ENCODE measurements at places on chromosomes 1 and 21.

DNA sequence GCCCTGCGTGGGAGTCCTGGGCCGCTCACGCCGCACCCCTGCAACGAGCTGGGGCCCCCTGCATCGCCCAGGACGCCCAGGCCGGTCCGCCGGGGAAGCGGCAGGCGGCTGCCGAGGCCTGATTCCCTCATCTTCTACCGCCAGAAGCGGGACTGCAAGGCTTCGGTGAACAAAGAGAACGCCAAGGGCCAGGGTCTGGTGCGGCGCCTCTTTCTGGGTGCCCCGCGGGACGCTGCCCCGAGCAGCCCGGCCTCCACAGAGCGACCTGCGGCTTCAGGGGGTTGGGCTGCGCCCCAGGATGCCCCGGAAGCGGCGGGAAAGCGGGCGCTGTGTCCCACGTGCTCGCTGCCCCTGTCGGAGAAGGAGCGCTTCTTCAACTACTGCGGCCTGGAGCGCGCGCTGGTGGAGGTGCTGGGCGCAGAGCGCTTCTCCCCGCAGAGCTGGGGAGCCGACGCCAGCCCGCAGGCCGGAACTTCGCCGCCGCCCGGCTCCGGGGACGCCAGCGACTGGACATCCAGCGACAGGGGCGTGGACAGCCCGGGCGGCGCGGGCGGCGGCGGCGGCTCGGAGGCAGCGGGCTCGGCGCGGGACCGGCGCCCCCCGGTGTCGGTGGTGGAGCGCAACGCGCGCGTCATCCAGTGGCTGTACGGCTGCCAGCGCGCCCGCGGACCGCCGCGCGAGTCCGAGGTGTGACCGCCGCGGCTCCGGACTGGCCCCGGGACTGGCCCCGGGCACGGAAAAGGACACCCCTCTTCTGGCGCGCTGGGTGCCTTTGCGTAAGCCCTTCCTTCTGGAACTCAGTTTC lies 2.7 kb downstream of the FAM110D start:
- DNase-seq: peak; percentile 47

DNA sequence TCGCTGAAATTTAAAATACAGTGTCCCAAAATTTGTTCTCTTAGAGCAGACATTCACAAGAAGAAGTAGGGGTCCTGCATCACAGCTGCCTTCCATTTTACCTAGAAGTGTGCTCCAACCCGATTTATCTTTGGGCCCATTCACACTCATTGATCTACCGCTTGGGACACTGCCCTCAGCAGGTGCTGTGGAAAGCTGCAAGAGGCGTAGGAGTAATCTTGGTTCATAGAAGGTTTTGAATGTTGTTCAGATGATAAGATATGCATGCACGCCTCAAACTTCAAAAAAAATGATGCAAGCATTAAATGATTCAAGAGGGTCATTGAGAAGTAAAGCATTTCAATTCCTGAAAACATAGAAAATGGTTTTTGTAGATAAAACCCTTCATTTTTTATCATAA lies 18.6 kb upstream of the C1orf105 start:
- no peak for DNase-seq

DNA sequence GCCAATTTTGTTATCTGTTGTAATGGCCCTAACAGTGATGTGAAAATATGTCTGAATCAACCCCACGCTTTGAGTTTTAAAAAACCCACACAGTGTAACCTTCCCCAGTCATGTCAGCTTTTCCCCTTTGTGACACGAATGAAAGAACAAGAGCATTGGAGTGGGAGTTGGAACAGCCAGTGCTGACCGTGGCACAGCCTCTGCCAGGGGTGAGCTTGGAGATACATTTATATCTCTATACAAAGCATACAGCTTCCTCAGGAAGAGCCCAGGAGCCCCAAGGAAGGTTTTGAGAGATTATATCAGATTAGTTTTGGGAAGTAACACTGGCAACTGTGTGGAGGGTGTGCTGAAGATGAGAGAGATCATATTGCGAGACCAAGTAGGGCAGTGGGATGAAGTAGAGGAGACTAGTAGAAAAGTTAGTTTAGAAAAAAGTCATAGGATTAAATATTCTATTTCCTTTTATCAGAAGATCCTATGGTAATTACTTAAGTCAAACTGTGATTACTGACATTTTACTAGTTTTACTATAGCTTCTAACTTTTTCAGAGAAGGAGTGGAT lies 15.9 kb downstream of the LRRC8B start:
- DNase-seq: no peak

- DNase-seq: no peak
Measured at GRCh38 chr21:38277501-38278131, 20.8 kb downstream of the KCNJ15 start.

DNA sequence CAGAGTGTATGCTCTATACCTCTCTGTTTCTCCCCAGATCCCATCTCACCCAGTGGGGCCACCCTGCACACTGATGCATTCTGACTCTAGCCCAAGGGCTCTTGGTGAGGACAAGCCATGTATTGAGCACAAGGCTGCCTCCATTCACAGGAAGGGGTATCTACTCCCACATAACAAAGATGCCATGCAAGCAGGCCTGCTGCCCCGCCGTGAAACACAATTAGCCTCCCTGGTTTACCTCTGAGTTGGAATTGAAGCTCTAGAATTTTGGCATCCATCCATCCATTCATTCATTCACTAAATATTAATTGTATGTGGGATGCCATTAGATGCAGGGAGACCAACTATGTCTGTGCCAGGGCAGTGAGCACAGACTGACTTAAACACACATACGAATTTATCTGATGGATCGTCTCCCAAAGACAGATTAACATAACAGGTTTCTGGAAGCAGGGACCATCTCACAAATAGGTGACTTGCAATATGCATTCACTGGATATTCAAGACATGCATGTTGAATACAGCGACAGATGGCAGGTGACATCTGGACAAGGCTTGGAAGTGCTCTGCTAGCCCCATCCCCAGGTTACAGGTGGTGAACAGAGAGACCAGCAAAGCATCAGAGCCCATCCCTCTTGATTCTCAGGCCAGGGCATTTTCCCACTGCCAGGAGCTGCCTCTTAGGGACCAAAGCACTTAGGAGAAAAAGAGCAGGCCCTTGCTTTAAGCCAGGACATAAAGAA lies 34.3 kb downstream of the TRABD2B start:
- no peak for DNase-seq

- peak; percentile 85 for DNase-seq
Measured at GRCh38 chr1:18913065-18913835, 10.9 kb upstream of the ALDH4A1 start.

DNA sequence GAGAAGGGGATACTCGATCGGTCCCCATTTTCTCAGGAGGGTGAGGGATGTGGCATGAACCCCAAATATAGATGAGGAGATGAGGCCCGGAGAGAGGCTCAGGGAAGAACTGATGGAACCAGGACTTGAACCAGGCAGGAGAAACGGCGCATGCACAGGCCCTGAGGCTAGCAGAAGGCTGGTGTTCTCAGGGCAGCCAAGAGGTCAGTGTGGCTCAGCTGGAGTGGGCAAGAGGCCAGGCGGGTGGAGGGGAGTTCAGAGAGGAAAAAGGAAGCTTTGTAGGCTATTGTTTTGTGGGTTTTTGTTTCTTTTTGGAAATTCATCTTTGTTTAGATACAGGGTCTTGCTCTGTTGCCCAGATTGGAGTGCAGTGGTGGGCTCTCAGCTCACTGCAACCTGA lies 122.0 kb downstream of the LACTBL1 start:
- DNase-seq: no peak

- DNase-seq: no peak
Measured at GRCh38 chr21:27026501-27026900, 59.6 kb upstream of the ADAMTS5 start.

- DNase-seq: no peak
Measured at GRCh38 chr1:73803380-73803779, 394.6 kb downstream of the LRRIQ3 start.

DNA sequence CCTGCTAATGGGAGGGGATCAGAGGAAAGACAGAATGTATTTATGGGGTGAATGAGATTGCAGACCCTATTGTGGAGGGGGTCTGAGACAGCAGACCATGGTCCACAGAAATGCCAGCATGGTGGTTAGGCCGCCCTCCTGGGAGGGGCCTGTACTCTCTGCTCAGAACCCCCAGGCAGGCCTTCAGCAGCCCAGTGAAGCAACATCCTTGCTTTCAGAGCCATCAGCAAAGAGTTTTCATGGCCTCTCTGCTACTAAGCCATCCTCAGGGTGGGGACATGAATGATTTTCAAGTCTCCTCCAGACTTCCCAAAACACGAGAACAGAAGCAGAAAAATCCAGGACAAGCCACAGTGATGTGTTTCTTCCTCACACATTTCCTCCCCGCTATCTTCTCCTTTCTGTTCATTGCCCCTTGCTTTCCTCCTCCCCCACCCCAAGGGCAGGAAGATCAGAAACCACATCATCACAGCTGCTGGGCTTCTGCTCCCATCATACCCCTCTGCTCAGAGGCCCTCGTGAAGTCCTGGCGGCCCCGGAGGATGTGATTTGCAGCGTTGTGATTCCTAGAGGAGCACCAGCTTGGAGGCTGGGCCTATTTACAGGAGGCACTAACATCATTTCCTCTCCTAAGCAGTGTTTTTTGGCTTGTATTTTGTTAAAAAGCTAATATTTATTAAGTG lies 48.0 kb downstream of the ABCA4 start:
- no peak for DNase-seq

GRCh38 chr21:26758083-26758880 lies 86.9 kb downstream of the ADAMTS1 start:
- DNase-seq: no peak

- DNase-seq: no peak
Measured at GRCh38 chr1:203520315-203520714, 26.4 kb downstream of the OPTC start.

GRCh38 chr1:216310776-216311175 lies 112.5 kb downstream of the USH2A start:
- DNase-seq: no peak

DNA sequence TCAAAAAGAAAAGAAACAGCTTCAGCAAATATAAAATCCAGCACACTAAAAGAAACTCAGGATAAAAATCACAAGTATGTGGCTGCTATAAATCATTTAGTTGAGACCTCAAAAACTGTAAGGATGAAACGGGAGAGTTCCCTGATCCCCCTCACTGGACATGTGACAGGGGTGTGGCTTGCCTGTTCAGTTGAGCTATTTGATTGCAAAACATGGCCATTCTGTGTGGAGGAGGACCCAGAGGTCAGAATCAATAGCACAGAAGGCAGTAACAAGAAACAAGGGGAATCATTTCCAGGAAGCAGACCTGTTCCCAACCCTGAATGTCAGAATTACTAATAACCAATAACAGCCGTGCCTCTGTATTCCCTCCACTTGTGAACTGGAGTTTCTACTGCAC lies 27.9 kb downstream of the RBM11 start:
- DNase-seq: peak; percentile 17

DNA sequence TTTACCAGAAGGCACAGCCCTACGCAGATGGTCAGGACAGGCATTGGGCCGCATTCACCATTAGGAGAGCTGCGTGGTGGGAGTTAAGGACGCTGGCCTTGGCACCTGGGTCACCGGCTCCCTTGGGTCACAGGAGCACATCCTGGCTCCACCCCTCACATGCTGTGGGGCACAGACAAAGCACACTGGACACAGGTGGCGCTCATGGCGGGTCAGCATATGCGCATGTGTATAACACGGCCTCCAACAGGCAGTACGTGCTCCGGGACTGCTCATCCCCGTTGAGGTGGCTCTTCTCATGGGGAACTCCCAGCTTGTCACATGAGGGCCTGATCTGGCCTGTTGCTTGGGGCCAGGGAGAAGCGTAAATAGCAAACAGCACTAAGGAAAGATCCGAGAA lies 25.0 kb downstream of the PGBD5 start:
- no peak for DNase-seq

DNA sequence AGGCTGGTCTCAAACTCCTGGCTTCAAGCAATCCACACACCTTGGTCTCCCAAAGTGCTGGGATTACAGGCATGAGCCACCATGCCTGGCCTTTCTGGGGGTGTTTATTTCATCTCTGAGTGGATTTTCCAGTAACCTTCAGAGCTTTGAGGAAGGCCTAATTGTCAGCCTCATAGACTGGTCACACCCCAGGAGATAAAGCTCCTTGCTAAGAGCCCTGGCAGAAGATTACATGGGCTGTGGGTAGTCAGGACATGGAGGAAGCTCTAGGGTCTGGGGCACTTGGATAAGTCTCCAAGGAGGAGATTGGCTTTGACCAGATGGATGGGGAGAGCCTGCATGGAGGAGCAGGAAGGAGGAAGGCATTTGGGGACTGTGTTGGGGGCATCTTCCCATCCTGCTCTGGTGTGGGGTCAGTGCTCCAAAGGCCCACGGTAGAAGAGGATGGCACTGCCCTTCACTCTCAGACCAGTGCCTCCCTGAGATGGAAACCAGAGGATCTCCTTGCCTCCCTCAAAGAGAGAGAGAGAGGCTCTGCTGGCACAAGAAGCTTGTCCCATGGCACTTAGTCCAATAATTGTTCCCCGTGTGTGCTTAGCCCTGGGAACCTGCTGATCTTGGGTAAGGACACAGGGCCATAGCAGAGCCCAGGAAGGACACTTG lies 14.7 kb upstream of the GSTM4 start:
- DNase-seq: no peak

GRCh38 chr1:85605484-85606413 lies 25.2 kb downstream of the CCN1 start:
- DNase-seq: no peak

DNA sequence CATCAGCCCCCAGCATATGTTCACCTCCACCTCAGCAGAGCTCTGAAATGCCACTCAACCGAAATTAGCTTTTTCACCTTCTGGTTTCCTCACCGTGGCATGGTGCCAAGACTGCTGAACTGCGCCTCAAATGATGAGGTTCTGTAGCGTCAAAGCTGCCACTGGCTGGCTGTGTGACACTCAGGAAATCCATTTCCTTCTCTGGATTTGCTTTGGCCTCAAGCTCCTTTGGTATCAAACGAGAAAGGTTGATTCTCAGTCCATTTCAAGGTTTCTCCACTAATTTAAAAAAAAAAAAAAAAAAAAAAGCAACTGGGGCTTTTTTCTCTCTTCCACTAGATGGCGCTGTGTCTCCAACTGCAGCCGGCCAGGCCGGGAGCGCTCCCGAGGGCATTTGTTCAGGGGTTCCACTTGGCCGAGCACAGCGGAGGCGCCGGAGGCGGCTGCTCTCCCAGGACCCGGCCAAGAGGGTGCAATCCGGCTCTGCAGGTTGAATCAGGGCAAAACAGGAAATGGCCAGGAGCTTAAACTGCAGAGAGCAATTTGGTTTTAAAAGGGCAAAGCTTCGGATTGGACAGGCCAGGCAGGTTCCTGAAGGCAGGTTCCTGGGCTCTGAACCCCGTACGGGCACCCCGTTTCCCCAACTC lies 26.5 kb upstream of the PLA2G2C start:
- peak; percentile 20 for DNase-seq

GRCh38 chr1:215076322-215076721 lies 6.2 kb upstream of the KCNK2 start:
- DNase-seq: no peak
